Gastroesophageal sphincter (tissue), 4 donors: ENCODE measurements at places on chromosomes 4 and X.
A peak's percentile ranks its signal among the peaks of the same experiment; 100 is the strongest.

GRCh38 chr4:7787067-7787466, 152.6 kb downstream of the AFAP1 start:
- H3K27me3 ChIP-seq: no peaks in the 10 kb centered on the region
- no peak for ATAC-seq
- H3K36me3 ChIP-seq: peaks cover 54% of the 10 kb centered on the region
- H3K4me1 ChIP-seq: peaks cover 4% of the 10 kb centered on the region
- H3K4me3 ChIP-seq: no peak overlapping the region

DNA sequence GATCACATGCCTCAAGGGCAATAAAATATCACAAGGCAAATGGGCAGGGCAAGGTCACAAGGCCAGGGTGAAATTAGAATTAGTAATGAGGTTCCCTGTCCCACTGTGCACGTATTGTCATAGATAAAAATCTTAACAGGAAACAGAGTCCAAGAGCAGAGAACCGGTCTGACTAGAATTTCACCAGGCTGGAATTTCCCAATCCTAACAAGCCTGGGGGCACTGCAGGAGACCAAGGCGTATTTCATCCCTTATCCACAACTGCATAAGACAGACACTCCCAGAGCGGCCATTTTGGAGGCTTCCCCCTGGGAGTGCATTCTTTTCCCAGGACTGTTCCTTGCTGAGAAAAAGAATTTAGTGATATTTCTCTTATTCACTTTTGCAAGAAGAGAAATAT, 25.9 kb upstream of the PRDM5 start:
- no peaks in the 10 kb centered on the region for H3K27me3 ChIP-seq
- H3K4me1 ChIP-seq: no peaks in the 10 kb centered on the region
- ATAC-seq: no peak

GRCh38 chrX:10922159-10922558, 189.0 kb upstream of the HCCS start:
- no peak for ATAC-seq
- no peaks in the 10 kb centered on the region for H3K4me1 ChIP-seq
- no peaks in the 10 kb centered on the region for H3K36me3 ChIP-seq
- H3K27me3 ChIP-seq: no peaks in the 10 kb centered on the region
- H3K4me3 ChIP-seq: no peak overlapping the region

DNA sequence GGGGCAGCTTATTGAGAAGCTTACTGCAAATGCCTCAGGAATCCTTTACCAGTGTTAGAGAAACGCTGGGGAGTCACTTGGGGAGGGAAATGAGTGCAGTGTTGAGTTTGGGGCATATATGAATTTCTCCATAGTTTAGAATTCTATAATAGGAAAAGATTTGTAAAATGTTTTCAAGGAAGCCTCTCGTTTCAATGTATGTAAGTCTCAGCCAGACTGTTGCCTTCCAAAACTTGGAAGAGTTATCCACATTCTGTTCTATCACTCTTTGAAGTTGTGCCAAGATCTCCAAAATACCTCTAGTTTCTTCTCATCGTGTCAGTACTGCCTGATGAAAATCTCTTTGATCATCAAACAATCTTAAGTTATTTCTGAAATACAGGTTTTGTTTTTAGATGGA, 565 bp upstream of the LRCH2 start:
- no peaks in the 10 kb centered on the region for H3K27me3 ChIP-seq
- no peaks in the 10 kb centered on the region for H3K4me1 ChIP-seq
- peak overlapping the region; percentile 71 for H3K4me3 ChIP-seq
- H3K27ac ChIP-seq: peak overlapping the region; percentile 18

DNA sequence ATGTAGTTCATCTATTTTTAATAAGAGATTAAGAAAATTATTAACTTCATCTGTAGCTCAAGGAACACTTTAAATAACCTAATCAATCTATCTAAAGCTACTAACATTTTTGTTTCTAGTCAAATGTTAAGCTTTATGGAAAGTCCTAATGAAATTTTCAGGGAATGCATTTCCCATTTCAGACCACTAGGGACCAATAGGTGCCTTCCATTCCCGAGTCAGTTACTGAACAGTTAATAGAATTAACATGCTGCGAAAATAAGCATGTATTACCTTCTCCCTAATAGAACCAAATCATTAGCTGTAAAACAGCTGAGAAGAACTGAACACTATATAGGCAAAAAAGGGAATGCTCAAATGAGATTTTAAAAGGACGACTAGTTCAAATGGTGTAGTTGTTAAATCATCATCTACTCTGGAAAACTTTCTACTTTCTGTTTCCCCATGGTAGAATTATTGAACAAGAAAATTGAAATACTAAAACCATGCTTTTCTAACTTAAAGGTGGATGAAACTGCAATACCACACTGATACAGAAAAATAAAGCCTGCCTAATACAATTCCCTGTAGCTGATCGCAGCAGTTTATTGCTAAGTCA, 22.5 kb downstream of the STX18 start:
- peaks cover 2% of the 10 kb centered on the region for H3K4me1 ChIP-seq
- no peaks in the 10 kb centered on the region for H3K27me3 ChIP-seq
- no peaks in the 10 kb centered on the region for H3K36me3 ChIP-seq
- H3K27ac ChIP-seq: no peak overlapping the region
- no peak for ATAC-seq

DNA sequence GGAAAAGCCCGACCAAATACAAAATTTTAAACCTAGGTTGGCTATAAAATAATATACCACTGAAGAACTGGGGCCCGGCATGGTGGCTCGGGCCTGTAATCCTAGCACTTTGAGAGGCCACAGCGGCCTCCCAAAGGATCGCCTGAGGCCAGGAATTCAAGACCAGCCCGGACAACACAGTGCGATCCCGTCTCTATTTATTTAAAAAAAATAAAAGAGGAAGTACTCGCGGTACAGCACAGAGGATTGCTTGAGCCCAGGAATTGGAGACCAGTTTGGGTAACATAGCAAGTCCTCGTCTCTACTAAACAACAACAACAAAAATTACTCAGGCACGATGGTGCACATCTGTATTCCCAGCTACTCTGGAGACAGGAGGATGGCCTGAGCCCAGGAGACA, 44.8 kb upstream of the CDKN2AIP start:
- no peak overlapping the region for H3K27ac ChIP-seq
- H3K4me1 ChIP-seq: no peaks in the 10 kb centered on the region
- peaks cover under 1% of the 10 kb centered on the region for H3K27me3 ChIP-seq

DNA sequence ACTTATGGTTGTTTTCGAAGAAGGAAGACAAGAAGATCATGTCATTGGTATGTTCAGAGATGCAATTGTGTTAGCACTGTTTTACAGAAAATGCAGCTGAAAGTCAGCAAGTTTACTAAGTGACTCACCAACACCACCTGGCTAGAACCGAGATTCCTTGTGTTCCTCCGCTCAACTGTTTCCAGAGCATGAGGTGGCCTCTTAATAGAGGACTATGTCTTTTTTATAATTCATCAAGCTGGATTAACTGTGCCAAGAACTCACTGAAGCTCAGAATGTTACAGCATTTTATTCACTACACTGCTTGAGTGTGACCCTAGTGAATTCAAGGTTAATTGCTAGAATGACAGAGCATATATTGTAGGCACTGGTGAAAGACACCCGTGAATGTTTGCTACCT, 1573.5 kb upstream of the TENM3 start:
- H3K27ac ChIP-seq: no peak overlapping the region
- H3K4me1 ChIP-seq: no peaks in the 10 kb centered on the region
- peaks cover 19% of the 10 kb centered on the region for H3K27me3 ChIP-seq
- no peak for ATAC-seq
- H3K36me3 ChIP-seq: no peaks in the 10 kb centered on the region

- H3K36me3 ChIP-seq: no peaks in the 10 kb centered on the region
- H3K27me3 ChIP-seq: no peaks in the 10 kb centered on the region
- peak; percentile 77 for ATAC-seq
- peaks cover 57% of the 10 kb centered on the region for H3K4me1 ChIP-seq
- H3K4me3 ChIP-seq: peak within 1 kb of the TSS; percentile 82
Measured at GRCh38 chr4:77818602-77819403, at the start of gene CNOT6L. TSS of gene CNOT6L (minus strand) at chr4:77819368. CDS start at chr4:77819308, 60 bp downstream.
